Right atrium auricular region (tissue), 2 donors: ENCODE measurements at places on chromosomes 3 and 15. TPM values are rescaled to one million over a fixed set of nuclear protein-coding genes. Genes with fewer than 3 reads are reported as not detected.

MED12L gene
- total RNA-seq, result 0.35 TPM

DUOXA2 gene
- total RNA-seq, result not detected

COL6A5 gene
- total RNA-seq, result not detected

FBXL22 gene
- 20.1 TPM for total RNA-seq

EFCAB12 gene
- total RNA-seq, result 0.28 TPM

MEIS2 gene
- total RNA-seq, result 29.8 TPM

ESYT3 gene
- total RNA-seq, result 1.6 TPM

GALNT15 gene
- total RNA-seq, result 21.7 TPM

DNA sequence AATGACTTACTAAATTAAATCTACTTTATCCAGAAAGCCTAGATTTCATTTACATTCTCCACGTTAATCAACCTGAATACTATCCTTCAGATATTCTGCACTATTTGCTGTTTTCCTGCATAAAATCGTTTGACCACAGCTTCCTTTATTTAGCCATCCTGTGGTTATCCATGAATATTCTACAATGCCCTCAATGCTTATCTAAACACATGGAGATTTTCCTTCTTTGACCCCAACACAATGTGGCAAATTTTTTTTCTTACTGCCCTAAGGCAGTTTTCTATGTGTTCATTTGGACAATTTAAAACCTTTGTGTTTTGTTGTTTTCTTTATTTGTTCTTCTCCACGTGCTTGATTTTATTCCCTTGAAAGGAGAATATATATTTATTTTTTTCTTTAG, 495.5 kb upstream of the ROBO1 start:
- H3K4me1 ChIP-seq, result no peaks in the 10 kb centered on the region
- no peak overlapping the region for H3K27ac ChIP-seq
- no peaks in the 10 kb centered on the region for H3K27me3 ChIP-seq
- DNase-seq, result no peak

- no peaks in the 10 kb centered on the region for H3K27me3 ChIP-seq
- H3K27ac ChIP-seq, result no peak overlapping the region
- H3K36me3 ChIP-seq, result no peaks in the 10 kb centered on the region
- no peak for DNase-seq
Observed at GRCh38 chr3:126938520-126939337, 44.2 kb upstream of the PLXNA1 start.

GRCh38 chr15:85826756-85827515, 32.2 kb upstream of the KLHL25 start:
- no peaks in the 10 kb centered on the region for H3K4me1 ChIP-seq
- no peaks in the 10 kb centered on the region for H3K27me3 ChIP-seq
- H3K4me3 ChIP-seq, result no peak overlapping the region
- H3K36me3 ChIP-seq, result no peaks in the 10 kb centered on the region

GRCh38 chr3:32384938-32385337, 6.7 kb upstream of the CMTM7 start:
- H3K36me3 ChIP-seq, result no peaks in the 10 kb centered on the region
- H3K4me1 ChIP-seq, result no peaks in the 10 kb centered on the region
- H3K27ac ChIP-seq, result no peak overlapping the region
- no peaks in the 10 kb centered on the region for H3K27me3 ChIP-seq
- peak; percentile 69 for DNase-seq
- no peak overlapping the region for H3K4me3 ChIP-seq

DNA sequence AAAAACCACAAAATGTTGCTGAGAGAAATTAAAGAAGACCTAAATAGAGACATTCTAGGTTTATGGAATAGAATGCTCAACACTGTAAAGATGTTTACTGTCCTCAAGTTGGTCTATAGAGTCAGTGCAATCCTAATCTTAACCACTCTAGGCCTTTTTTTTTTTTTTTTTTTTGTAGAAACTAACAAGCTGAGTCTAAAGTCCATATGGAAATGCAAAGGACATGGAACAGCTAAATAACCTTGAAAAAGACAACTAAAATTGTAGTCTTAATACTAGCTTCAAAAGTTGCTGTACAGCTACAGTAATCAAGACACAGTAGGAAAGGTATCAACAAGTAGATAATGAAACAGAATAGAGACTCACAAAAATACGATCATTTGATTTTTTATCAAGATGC, 32.9 kb downstream of the CDV3 start:
- no peaks in the 10 kb centered on the region for H3K4me1 ChIP-seq
- no peak overlapping the region for H3K27ac ChIP-seq
- no peaks in the 10 kb centered on the region for H3K27me3 ChIP-seq
- DNase-seq, result no peak
- peaks cover 35% of the 10 kb centered on the region for H3K36me3 ChIP-seq

DNA sequence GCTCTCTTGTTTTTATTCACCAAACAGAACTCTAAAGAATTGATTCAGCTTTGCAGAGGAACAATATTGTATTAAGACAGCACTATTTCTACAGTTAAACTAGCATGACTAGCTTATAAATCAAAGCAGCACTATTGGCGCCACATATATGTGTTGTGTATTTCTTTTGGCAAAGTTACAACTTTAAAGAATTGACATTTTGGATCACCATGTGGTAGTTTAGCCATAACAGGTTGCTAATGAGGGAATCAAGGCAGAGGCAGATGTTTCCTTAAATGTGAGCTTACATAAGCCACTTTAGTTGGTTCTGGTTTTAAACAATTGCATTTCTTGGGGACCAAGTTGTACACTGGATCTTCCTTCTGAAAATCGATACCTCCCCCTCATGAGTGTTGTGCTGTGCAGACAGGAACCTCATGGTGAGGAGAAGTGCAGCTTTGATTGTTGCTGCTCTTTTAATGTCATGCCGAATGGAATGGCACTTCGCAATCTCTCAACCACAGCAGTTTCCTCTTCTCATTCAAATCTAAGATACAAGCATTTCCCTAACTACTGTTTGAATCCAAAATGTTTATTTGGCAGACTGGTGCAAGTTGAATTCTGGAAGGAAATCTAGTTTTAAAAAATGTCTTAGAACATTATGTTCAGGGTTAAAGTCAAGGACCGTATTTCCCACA, 151.2 kb downstream of the MYRIP start:
- no peaks in the 10 kb centered on the region for H3K27me3 ChIP-seq
- no peaks in the 10 kb centered on the region for H3K4me1 ChIP-seq
- no peaks in the 10 kb centered on the region for H3K36me3 ChIP-seq

- no peak for DNase-seq
- no peak overlapping the region for H3K4me3 ChIP-seq
- H3K4me1 ChIP-seq, result no peaks in the 10 kb centered on the region
- H3K27me3 ChIP-seq, result no peaks in the 10 kb centered on the region
Observed at GRCh38 chr3:144241404-144241803, 269.8 kb downstream of the DIPK2A start.

DNA sequence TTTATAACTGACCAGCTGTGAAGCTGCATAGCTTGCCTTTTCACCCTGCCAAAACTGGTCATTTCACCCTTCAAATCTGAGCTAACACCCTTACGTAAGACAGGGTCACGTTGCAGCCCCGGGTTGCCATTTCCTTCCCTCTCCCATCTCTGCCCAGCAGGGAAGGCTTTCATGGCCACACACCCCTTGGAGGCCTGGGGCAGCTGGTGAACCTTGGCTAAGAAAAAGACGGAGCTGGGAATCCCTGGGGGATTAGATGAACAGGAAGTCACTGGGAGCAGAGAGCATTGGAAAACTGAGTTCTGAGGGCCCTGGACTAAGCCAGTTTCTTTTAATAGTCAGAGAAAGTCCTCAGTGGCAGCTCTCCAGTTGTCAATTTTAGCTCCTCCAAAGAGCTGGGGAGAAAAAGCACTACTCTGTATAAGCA, 67.8 kb downstream of the TTC23 start:
- no peak overlapping the region for H3K4me3 ChIP-seq
- no peaks in the 10 kb centered on the region for H3K36me3 ChIP-seq
- no peaks in the 10 kb centered on the region for H3K4me1 ChIP-seq
- H3K27me3 ChIP-seq, result no peaks in the 10 kb centered on the region
- DNase-seq, result no peak

DNA sequence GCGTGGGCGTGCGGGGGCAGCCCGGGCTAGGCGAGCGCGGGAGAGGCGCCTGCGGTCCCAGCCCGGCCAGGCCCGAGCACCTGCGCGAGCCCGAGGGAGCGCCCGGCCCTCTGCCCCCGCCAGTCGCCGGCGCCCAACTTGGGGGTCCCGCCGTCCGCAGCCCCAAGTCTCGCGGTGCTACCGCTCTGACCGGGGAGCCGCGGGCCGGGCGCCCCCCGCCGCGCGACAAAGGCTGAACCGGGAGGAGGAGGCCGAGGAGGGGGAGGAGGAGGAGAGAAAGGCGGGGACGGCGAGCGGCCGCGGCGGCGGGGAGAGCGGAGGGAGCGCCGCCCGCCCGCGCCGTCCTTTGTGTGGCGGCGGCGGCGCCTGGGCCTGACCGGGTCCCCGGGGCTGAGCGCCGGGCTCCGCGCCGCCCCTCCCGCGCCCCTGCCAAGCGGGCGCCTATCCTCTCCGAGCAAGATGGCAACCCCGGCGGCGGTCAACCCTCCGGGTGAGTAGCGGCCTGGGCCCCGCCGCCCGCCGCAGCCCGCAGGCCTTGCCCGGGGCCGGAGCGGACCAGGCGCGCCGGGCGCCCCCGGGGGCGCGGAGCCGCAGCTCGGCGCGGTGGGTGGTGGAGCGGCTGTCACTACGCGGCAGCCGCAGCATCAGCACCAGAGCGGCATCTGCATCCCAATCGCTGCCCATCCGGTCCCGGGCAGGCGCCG, at the start of gene ARNT2:
Gene ARNT2, plus strand, starts transcription at position 326 of the 704 bp plus-strand sequence. Its CDS starts 134 bp downstream, at position 460.
- H3K4me3 ChIP-seq, result peak within 1 kb of the TSS; percentile 48
- H3K27me3 ChIP-seq, result no peaks in the 10 kb centered on the region
- H3K36me3 ChIP-seq, result no peaks in the 10 kb centered on the region
- H3K4me1 ChIP-seq, result peaks cover 5% of the 10 kb centered on the region
- no peak within 1 kb of the TSS for H3K27ac ChIP-seq

DNA sequence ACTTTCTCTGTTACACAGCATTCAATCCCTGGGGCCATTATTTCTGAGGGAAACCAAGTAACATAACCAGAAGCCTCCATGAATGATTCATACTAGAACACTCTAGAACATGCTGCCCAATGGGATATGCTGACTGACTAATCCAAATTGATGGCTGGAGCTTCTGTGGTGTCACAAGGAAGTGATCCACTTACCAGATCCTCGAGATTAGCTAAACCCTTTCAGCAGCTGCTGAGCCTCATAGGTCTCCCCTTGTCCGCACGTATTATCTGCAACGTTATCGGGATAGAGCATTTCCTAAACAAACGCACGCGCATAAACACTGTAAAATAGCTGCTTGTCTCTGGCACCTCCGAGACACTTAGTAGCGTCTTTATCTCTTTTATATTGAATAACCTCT, 61.2 kb upstream of the PROK2 start:
- H3K27ac ChIP-seq, result no peak overlapping the region
- DNase-seq, result no peak
- no peaks in the 10 kb centered on the region for H3K4me1 ChIP-seq
- H3K27me3 ChIP-seq, result no peaks in the 10 kb centered on the region

DNA sequence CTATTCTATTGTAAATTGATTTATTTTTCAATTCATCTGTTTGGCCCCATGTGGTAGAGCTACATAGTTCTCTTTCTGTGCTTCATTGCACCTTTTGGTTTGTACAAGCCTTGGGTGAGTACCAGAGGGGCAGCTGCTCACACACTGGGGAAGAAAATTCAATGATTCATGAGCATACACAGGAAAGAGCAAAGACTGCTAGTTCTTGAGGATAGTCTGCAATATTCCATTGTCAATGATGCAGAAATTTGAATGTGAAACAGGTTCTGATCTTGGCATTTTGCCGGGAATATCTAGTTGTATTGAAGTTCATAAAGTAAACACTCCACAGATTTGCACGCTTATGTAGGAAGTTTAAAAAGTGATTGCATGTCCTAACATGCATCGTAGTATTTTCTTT, 304.6 kb downstream of the NAALADL2 start:
- no peaks in the 10 kb centered on the region for H3K36me3 ChIP-seq
- H3K27me3 ChIP-seq, result no peaks in the 10 kb centered on the region
- H3K27ac ChIP-seq, result no peak overlapping the region
- no peaks in the 10 kb centered on the region for H3K4me1 ChIP-seq
- DNase-seq, result no peak

DNA sequence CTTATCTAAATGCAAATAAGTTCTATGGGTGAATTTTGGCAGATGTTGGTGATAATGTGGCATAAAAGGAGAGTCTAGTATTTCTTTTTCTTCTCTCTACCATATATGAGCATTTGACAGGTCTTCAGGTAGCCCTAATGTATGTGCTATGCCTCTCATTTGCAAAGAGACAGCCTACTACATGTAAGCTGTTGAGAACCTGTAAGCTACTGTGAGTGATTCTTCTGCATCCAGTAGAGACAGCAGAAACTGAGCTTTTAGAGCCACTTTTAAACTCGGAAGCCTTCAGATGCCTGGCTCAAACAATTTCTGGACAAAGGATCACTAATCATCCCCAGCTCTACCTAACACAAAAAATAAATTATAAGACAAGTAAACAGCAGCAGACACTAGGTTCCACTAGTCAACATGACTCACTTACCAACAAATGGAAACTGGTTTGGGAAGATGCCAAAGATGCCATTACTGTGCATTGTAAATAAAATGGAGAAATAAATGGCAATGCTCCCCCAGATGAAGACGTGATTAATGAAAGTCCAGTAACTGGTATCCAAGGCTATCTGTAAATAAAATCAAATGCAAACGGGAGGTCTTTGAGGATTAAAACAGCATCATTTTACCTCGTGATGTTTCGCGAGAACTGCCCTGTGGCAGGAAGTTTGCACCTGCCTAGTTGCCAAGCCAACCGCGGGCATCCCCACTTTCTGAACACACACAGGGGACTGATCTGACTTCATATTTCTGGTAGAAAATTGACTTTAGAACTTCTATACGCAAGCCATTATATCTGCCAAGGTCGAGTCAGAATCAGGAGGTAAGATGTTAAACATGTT, 245.3 kb downstream of the DTWD1 start:
- no peak overlapping the region for H3K27ac ChIP-seq
- H3K4me1 ChIP-seq, result no peaks in the 10 kb centered on the region
- no peaks in the 10 kb centered on the region for H3K36me3 ChIP-seq
- no peak overlapping the region for H3K4me3 ChIP-seq
- H3K27me3 ChIP-seq, result no peaks in the 10 kb centered on the region
- DNase-seq, result no peak

GRCh38 chr15:55484917-55485672, 22.9 kb downstream of the DNAAF4 start:
- H3K36me3 ChIP-seq, result no peaks in the 10 kb centered on the region
- DNase-seq, result no peak
- H3K4me1 ChIP-seq, result no peaks in the 10 kb centered on the region
- no peaks in the 10 kb centered on the region for H3K27me3 ChIP-seq
- H3K27ac ChIP-seq, result no peak overlapping the region
- no peak overlapping the region for H3K4me3 ChIP-seq

- H3K27me3 ChIP-seq, result no peaks in the 10 kb centered on the region
- H3K27ac ChIP-seq, result no peak overlapping the region
- no peak overlapping the region for H3K4me3 ChIP-seq
- DNase-seq, result no peak
- peaks cover 74% of the 10 kb centered on the region for H3K36me3 ChIP-seq
Observed at GRCh38 chr3:3160826-3161225, 18.7 kb downstream of the CRBN start.
